ENCODE measurements at places on chromosomes 5 and 9.

DNA sequence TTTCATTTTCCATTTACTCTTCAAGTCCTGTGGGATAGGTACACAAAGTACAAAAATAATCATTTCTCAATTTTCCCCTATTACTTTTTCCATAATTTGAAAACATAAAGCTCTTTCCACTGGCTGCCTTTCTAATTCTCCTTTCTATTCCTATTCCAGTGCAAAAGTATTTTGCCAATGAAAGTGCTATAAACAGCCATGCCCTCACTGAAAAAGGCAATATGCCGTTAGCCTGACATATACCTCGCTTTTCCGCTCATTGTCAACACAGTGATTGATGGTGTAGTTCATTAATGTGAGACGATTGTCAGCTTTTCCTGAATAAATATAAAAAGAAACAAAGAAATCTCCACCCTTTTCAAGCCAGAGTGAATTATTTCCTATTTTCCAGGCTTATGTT is 97.5 kb downstream of the EBF1 start:
- DNase-seq = no peak

DNA sequence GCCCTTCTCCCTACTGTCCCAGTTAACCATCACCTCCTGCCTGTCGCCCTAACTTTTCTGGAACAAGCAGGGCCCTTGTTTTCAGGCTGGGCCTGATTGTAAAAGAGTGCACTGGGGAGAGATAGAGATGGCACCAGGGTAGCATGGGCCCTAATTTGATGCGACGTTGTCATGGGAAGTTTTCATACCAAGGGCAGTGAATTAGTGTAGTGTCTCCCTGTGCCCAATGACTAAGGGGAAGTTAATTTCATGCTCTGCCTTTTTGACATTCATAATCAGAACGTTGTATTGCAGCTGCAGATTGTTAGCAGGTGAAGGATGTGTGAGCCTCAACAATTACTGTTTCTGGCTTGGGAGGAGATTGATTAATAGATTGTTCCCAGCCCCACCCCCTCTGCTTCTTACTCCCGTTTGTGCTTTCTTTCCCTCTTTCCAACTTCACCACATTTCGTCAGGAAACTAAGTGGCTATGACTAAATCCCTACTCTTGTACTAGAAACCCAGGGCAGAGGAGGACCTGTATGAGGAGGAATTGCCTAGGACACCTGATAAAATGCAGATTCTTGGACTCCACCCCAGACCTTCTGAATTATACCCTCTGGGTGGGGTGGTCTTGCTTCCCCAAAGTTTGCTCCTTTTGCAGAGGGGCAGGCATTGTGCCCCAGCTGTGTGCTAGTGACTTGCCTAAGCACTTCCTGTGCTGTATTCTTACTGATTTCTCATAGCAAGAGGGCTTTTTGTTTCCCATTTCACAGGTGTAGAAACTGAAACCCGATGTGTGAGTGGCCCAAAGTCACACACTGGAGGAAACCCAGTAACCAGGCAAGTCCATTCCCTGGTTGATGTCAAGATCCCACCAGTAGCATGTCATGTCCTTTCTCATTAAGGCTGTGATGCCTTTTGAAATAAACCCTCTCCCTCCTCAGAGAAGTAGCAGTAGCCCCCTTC is 56.3 kb downstream of the DAB2IP start:
- DNase-seq = no peak

- DNase-seq = no peak
These were observed 369.0 kb downstream of the ARHGEF28 start for GRCh38 chr5:73994963-73995362.

GRCh38 chr5:5350101-5350500 is 72.4 kb upstream of the ICE1 start:
- no peak for DNase-seq

DNA sequence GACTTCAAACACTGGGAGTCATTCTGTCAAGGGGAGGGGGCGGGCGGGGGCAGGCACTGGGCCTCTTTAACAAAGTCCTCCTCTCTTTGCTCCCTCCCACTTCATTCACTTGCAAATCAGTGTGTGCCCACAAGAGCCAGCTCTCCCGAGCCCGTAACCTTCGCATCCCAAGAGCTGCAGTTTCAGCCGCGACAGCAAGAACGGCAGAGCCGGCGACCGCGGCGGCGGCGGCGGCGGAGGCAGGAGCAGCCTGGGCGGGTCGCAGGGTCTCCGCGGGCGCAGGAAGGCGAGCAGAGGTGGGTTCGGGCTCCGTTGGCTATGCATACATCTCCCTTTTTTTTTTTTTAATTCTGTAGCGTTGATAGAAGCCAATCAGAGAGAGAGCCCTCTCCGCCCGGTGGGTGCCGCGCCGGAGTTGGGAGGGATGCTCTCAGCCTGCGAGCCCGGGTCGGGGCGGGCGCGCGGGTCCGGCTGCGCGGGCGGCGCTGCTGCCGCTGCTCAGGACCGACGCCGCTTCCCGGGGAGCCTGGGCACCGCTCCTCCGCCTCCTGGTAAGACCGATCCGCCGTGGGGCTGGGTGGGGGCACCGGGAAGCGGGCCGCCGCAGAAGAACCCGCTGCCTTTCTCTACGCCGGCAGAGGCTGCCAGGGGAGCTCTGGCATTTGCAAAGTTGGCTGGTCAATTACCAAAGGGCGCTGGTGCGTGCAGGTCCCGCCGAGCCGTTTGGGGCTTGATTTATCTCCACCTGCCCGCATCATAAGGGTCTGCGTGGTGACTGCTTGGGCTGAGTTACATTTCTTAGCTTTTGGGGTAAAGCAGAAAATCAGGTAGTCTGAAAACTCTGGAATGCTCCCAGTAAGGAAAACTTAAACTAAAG is at the start of gene CDH6:
TSS of gene CDH6 (plus strand) at position 96 of the 877 bp plus-strand sequence. CDS start 73,788 bp downstream, outside the sequence.
- DNase-seq = no peak

DNA sequence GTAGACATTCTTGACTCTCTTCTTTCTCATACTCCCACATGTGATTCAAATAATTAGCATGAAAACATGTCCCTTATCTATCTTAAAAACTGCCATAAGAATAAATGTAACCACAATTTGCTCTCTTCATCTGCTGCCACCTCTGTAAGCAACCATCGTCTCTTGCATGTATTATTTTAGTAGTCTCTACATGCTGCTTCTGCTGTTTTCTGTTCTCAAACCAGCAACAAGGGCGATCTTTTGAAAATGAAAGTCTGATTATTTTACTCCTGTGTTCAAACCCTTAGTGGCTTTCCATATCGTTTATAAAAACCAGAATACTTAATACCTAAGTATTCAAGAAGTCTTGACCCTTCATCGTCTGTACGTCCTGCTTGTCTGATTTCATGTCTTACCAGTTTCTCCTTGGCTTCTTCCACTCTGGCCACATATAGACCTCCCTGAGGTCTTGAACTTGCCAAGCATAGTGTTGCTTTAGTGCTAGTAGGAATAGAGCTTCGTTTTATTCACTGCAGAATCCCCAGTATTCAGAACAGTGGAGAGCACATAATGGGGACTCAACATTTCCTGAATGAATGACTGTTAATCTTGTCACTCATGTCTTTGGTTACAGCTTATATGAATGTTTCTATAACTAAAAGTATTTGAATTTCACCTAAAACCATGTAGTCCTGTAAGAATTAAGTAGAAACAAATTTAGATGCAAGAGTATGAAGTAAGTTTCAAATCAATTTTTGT is 10.6 kb downstream of the CDC42SE2 start:
- peak; percentile 45 for DNase-seq

GRCh38 chr5:12323637-12324229 is 419.5 kb upstream of the CTNND2 start:
- no peak for DNase-seq

DNA sequence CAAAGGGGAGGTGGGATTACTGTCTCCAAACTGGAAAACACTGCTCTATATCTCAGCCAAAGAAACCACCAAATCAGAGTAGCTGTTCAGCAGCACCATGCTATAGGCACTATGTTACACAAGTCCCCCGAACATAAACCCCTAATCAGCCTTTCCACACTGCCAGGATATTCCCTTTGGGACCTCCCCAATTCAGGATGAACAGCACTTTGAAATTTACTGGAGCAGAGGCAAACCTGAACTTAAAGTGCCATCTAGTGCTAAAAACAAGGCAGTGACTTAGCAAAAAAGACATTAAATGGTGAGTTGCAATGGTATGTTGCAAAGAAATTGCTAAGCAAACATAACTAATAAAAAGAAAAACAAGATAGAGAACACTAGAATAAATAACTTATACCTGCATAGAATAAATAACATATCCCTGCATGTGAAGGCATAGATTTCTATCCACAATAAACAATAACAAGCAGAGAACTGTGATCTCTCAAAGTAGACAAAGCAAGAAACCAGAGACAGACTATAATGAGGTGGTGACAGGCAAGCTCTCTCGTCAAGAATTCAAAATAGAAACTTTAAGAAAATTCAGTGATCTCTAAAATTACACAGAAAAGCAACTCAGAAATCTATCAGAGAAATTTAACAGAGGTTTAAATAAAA is 584.4 kb upstream of the ACO1 start:
- peak; percentile 43 for DNase-seq

Measured in CD4-positive, alpha-beta T cell treated with Interferon alpha-2 for 1 hour (primary cell).